ENCODE measurements at places on chromosomes 7 and 10. TPM values are rescaled to one million over a fixed set of nuclear protein-coding genes. Genes with fewer than 3 reads are reported as not detected.

The ZNF25 gene
- 7.6 TPM for total RNA-seq

The TMEM213 gene
- total RNA-seq = not detected

The ZNF503 gene
- 0.07 TPM for total RNA-seq

The FKBP6 gene
- not detected for total RNA-seq

The PIK3CG gene
- 3.6 TPM for total RNA-seq

Measured in activated naive CD4-positive, alpha-beta T cell treated with anti-CD3 and anti-CD28 coated beads for 36 hours (primary cell).